EL (cell line): ENCODE measurements at places on chromosomes 4 and X.

GRCh38 chr4:145808021-145808650, 128.2 kb downstream of the C4orf51 start:
- DNase-seq: peak; percentile 94

DNA sequence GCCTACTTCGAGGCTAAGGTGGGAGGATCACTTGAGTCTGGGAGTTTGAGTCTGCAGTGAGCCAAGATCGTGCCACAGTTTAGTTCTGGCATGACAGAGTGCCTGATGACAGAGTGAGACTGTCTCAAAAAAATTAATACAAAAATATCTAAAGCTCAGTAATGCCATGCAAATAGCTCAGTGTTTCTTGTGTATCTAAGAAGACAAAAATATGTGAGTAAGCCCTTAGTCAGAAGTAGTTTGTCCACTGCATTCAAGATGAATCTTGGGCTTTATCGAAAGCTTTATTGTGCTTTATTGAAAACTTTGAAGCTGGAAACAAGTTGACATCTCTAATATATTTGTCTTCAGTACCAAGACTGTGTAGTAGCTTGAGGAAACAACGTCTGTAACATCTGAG, 115.9 kb downstream of the GPAT3 start:
- no peak for DNase-seq

GRCh38 chr4:74217365-74217764, 59.4 kb downstream of the MTHFD2L start:
- DNase-seq: peak; percentile 47

- no peak for DNase-seq
These were observed 1068.2 kb downstream of the GLUD2 start for GRCh38 chrX:122115604-122116003.

DNA sequence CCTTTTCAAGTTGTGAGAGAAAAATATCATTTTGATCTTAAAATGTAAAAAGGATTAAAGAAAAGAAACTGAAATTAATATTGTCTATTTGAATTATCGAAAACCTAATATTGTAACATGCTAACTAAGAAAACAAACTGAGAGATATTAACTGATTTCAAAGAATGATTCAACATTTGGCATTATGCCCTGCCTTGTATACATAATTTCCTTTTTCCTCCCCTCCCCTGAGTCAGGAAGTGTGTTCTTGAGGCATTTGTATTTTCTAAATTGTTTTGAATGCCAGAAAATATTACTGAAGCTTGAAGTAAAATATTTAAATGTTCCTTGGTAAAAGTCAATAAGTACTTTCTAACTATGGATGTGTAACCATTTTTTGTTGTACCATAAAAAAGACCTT, 49.4 kb downstream of the RPS6KA3 start:
- peak; percentile 60 for DNase-seq

DNA sequence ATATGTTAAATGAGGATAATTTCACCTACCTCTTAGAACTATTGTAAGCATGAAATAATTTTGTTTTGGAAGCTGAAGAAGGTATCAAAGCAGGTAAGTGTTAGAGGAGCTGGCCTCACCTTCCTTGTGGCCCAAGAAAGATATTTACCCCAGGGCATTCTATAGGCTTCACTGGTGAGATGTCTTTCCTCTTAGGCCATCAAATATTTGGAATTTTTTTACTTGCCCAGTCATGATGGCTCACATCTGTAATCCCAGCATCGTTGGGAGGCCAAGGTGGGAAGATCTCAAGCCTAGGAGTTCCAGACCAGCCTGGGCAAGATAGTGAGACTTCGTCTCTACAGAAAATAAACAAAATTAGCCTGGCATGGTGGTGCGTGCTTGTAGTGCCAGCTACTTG, 6.1 kb upstream of the SMS start:
- peak; percentile 55 for DNase-seq

- DNase-seq: peak; percentile 83
These were observed 75.9 kb upstream of the CAMK2D start for GRCh38 chr4:113837397-113837796.

DNA sequence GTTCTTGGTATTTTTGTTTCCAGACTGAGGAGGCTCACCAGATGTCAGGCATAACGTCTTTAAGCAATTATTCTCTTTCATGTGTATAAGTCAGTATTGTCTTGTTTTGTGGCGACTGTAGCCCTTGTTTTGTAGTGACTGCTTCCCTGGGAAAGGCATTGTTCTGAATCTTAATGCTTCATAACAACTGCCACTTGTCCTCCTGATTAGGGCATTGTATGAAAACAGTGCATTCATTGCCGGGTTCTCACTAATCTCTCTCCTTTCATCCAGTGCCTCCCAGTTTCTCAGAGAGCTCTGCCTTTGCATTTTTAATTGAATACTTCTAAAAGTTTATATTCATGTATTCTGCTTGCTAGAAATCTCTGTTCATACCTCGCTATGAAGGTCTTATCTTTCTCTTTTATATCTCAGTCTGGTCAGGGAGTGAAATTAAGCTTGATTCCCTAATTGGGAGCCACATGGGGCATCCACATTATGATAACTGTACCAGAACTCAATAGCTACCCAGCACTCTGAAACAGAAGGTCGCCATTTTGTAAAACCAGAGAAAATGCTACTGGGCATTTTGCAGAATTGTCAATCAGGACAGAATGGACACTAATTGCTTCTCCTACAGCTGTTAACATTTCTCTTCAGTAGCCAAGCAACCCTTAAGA, 149.8 kb downstream of the GBA3 start:
- DNase-seq: no peak

DNA sequence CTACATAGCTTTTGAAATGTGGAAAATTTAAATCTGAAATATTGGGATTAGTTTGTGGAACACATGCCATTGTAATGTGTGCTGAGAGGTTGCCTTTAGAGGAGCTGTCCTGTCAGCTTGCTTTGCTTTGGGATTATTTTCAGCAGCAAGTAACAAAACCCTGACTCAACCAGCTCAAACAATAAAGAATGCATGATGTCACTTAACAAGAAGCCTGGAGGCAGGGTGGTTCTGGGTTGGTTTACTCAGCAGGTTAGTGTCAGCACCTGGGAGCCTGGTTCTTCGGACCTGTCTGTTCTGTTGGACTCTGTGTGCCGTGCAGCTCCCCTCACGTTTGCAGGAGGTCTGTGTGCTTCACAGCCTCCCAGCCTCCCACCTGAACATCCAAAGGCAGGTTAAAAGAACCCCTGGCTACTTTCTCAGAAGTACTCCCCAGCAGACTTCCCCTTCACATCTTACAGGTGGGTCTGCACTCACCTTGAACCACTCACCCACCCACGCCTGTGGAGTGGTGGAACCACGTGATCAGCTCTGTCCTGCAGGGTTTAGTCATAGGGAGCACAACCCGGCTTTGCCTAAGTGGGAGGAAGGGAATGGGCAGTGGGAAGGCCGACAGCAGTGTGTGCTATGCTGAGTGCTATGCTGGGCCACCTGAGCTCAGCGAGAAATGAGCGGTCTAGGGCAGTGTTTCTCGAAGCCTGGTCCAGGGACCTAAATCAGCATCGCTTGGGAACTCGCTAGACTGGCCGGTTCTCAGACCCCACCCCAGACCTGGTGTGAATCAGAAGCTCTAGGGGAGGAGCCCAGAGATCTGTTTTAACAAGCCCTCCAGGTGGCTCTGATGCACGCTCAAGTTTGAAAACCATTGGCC, 20.4 kb downstream of the TMEM131L start:
- peak; percentile 83 for DNase-seq

- no peak for DNase-seq
These were observed 141.1 kb downstream of the BANK1 start for GRCh38 chr4:101931619-101932018.

DNA sequence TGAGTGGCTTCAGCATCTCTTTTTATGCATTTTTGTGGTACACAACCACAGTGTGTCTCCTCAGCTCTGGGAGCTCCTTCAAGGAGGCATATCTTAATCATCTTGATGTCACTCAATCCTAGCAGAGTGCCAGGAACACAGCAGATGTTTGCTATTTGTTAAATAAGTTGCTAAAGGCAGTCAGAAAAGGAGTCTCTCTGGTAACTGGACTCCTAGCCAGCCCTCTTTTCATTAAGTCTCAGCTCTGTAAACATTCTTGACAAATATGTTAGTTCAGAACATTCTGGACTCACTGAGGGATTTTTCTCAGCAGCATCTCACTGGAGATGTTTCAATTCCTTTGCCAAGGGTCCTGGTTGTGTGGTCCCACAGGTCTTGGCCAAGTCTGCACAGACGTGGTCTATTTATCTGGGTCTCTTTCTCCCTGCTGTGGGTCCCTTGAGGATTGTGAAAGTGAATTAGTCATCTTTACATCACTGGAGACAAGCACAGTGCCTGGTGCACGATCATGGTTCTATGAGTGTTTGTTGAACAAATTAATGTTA, 20.3 kb upstream of the FAM9C start:
- DNase-seq: peak; percentile 30

GRCh38 chrX:132369617-132370326, 119.1 kb downstream of the MBNL3 start:
- DNase-seq: no peak

- DNase-seq: peak; percentile 56
These were observed 57.0 kb downstream of the RTL9 start for GRCh38 chrX:110415440-110416170.

DNA sequence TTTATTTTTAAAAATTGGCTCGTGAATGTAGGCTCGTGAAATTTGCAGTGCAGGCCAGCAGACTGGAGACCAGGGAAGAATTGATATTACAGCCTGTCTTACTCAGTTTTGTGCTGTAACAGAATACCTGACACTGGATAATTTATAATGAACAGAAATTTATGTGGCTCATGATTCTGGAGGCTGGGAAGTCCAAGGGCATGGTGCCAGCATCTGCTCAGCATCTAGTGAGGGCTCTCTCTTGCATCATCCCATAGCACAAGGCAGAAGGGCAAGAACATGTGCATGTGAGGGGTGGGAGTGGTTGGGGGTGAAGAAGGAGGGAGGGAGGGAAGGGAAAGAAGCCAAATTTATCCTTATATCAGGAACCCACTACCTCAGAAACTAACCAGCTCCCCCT, 13.7 kb upstream of the CLTRN start:
- DNase-seq: no peak

DNA sequence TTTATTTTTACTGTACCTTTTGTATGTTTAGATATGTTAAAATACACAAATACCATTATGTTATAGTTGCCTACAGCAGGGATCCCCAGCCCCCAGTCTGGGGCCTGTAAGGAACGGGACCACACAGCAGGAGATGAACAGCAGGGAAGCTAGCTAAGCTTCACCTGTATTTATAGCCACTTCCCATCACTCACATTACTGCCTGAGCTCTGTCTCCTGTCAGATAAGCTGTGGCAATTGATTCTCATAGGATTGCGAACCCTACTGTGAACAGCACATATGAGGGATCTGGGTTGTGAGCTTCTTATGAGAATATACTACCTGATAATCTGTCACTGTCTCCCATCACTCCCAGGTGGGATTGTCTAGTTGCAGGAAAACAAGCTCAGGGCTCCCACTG, 73.9 kb downstream of the BMPR1B start:
- DNase-seq: no peak

DNA sequence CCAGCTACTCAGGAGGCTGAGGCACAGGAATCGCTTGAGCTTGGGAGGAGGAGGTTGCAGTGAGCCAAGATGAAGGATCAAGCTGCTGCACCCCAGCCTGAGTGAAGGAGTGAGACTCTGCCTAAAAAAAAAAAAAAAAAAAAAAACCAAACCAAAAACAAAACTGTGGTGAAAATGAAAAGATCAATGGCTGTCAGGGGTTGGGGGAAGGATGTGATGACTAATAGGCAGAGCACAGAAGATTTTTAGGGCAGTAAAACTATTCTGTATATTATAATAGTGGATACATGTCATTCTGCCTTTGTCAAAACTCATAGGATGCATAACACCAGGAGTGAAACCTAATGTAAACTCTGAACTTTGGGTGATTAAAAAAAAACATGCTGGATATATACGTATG, 69.9 kb upstream of the ELOVL6 start:
- DNase-seq: no peak

- DNase-seq: peak; percentile 50
These were observed 31.4 kb downstream of the PPP1R2C start for GRCh38 chrX:42746606-42747005.

- DNase-seq: no peak
These were observed 35.4 kb upstream of the CRMP1 start for GRCh38 chr4:5928274-5928673.

GRCh38 chr4:123522081-123522480, 125.5 kb downstream of the SPRY1 start:
- no peak for DNase-seq

GRCh38 chr4:79650794-79651431, 242.9 kb upstream of the GK2 start:
- peak; percentile 7 for DNase-seq

DNA sequence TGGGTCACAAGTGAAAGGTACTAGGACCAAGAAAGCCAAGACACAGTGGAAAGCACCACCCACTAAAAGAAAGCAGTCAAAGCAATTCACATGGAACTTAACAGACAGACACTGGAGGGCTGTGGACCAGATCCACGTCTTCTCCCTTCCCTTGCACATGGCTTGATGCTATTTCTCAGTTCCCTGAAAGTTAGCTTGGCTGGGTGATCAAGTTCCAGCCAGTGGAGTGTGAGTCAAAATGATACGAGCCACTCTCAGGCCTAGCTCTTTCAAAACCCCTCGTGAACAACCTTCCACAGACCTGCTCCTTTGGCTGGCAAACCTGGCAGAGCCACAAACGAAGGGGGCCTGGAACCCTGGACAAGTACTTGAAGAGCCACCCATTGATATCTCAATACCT, 52.0 kb downstream of the RELL1 start:
- DNase-seq: no peak

GRCh38 chr4:24988776-24989175, 42.0 kb downstream of the LGI2 start:
- peak; percentile 61 for DNase-seq

- peak; percentile 92 for DNase-seq
These were observed 3.6 kb downstream of the NOCT start for GRCh38 chr4:139018971-139019758.

DNA sequence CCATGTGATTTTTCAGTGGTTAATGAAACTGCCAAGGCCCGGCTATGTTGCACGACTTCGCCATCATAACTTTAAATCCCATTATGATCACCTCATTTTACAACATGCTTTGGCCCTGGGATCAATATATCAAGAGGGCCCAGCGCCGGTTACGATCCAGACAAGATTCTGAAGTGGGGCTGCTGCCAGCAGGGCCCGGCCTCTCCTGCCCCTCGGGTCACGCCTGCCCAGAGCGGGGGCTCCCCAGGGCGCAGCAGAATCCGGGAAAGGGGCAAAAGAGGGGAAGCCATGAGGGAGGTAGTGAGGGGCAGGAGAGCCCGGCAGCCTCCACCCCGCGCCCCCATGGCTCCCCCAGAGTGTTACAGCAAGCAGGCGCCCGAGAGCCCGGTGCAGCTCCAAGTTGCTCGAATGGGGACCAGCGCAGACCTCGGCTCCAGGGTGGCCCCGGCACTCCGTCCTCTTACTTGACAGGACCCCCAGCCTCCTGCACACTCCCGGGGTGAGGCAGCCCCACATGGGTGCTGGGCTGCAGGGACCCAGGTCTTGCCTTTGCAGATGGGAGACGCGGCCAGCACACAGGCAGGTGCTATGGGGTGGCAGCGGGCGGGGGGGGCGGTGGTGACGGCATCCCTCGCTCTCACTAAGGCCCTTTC, 129.8 kb upstream of the NKX1-1 start:
- DNase-seq: no peak

GRCh38 chrX:105347373-105347772, 126.9 kb upstream of the TEX13A start:
- DNase-seq: no peak
